ENCODE measurements at places on chromosomes 2 and 18.
A peak's percentile ranks its signal among the peaks of the same experiment; 100 is the strongest.

DNA sequence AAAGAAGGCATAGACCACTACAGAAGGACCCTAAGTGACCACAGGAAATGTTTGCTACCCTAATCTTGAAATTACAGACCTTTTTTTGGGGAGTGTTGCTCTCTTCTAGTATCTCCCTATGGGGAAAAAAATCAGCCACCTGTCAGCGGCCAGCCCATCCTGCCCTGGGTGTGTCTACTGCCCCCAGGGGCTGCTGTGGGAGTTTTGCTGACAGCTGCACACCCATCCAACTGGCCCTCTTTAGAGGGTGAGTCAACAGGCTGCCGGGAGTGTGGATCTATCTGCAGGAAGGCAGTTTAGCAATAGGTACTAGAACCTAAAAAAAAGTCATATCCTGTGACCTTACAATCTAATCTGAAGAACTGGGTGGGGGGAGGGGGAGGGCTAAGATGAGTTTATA is 796 bp upstream of the DYSF start:
- no peak for DNase-seq

DNA sequence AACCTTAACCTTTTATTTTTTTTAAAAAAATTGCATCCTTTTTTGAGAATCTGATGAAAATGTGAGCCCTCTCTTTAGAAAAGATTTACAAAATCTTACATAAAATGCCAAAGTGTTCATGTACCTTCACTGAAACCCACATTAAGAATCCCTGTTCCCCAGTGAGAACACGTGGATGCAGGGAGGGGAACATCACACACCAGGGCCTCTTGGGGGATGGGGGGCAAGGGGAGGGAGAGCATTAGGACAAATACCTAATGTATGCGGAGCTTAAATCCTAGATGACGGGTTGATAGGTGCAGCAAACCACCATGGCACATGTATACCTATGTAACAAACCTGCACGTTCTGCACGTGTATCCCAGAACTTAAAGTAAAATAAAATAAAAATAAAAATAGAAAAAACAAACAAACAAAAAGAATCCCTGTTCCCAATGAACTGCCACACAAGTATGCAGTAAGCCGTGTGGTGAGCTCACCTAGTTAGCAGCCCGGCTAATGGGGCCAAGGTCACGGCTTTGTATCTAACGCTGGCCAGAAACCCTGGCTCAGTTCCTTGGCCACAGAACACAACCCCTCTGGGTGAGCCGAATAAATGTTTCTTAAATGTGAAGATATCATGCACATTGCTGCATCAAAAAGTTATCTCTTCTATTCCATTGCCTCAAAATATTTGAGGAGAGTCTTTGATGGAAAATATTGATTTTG is 41.4 kb downstream of the CHST9 start:
- DNase-seq: peak; percentile 5

DNA sequence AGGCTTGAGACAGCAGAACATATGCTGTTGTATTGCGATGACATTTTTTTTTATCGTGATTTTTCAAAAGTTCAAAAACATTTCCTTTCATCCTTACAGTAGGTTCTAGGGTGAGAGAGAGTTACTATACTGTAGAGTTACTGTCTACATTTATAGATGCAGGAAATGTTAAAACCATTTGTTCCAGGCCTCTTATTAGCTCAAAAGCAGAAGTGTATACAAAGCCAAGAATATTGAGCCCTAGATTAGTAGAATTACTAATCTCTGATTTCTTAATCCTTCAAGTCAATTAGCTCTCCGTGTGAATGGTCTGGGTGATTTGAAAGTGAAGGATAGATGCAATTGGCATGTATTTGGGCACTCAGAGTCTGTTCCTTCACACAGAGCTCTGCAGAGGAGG is 73.1 kb downstream of the MAPRE2 start:
- DNase-seq: no peak

- peak; percentile 66 for DNase-seq
These were observed 95.7 kb downstream of the GALNT13 start for GRCh38 chr2:153967248-153967973.

DNA sequence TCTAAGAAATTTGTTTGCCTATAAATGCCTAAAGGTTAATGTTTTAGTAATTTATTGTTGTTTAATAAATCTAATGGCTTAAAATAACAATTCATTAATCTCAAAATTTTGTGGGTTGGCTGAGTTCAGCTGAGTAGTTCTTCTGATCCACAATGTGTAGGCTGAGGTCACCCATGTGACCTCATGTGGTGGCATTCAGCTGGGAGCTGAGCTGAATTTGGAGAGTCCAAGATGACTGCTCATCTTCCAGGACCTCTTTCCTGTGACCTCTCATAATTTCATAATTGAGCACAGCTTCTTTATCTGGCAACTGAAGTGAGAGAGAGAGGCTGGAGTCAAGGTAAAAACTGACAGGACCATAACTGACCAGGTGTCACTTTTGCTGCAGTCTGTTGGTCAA is 132.4 kb downstream of the TXNL1 start:
- no peak for DNase-seq

- DNase-seq: peak; percentile 66
These were observed 2.4 kb upstream of the RBM45 start for GRCh38 chr2:178109813-178110212.

DNA sequence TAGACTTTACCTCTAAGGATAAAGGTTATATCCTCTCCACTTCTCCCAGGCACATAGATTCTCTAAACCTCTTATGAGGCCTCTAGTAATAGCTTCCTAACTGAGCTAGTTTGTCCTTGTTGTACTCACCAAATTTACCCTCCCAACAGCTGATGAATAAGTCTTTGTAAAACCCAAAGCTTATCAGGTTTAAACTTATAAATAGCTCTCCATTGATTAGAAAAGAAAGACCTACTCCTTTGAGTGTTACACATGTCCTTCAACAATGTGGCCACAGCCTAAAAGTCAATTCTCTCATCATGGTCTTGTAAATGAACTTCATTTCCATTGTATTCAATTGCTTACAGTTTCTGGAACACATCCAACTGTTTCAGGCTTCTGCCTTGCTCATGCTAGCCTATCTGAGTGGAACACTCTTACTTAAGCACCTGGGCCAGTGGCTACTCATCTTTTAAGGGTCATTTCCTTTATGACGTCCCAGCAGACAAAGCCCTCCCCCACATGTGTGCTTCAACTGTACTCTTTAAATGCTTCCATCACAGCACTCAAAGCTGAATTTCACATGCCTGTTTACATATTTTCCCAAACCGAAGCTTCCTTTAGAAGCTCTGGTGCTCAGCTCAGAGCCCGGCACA is 131.6 kb downstream of the CDH2 start:
- DNase-seq: peak; percentile 64

DNA sequence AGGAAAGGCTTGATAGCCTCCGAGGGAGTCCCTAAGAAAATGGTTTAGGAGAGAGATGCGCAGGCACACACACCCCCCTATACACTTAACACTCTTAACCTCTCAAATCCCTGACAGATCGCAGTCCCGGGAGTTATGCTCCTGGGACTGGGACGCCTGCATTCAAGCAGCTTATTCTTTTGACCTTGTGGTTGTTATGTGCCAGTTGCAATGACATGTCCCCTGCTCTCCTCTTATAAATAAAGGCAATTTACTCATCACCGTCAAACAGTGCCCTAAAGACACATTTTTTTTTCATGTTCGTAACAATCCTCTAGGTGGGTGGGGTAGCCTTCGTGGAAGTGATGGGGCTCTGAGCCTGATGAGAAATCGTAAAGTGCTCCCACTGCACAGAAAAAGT is 162.2 kb downstream of the LRRC30 start:
- DNase-seq: no peak

GRCh38 chr18:8303151-8303755 is 306.0 kb upstream of the RAB12 start:
- DNase-seq: peak; percentile 60
